ENCODE measurements at places on chromosomes 11 and 22.

DNA sequence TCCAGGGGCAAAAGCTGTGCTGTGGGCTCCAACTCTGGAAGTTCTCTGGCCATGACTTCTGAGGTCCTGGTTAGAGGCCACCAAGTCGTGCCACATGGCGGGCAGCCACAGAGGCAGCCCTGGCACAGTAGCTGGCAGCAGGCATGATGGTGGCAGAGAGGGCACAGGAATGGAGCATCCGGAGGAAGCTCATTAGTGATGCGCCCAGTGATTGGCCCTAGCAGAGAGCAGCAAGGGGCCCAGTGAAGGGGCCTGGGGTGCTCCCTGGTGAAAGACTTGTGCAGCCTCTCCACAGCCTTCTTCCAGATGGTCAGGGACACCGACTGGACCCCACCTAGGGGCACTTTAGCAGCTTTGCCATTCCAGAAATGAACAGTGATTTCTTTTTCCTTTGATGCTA lies 7.0 kb downstream of the C11orf16 start:
- no peak for DNase-seq

- no peak for DNase-seq
Measured at GRCh38 chr11:65871811-65872548, 620 bp downstream of the EFEMP2 start.

DNA sequence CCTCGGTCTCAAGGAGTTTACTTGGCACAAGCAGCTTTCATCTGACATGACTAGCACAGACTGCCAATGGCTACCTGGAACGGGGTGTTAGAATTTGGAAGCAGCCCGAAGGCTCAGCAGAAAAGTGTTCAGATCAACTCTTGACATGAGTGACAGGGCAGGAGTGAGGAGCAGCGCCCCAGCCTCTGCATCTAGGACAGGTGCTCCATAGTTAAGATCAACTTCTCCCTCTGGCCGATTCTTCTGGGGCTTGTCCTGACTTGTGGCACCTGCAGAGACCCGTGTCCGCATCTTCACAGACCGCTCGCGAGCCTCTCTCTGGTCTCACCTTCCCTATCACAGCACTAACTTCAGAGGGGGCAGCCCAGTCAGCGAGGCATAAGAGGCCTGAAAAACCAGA lies 42.5 kb upstream of the CHKA start:
- DNase-seq, result no peak

DNA sequence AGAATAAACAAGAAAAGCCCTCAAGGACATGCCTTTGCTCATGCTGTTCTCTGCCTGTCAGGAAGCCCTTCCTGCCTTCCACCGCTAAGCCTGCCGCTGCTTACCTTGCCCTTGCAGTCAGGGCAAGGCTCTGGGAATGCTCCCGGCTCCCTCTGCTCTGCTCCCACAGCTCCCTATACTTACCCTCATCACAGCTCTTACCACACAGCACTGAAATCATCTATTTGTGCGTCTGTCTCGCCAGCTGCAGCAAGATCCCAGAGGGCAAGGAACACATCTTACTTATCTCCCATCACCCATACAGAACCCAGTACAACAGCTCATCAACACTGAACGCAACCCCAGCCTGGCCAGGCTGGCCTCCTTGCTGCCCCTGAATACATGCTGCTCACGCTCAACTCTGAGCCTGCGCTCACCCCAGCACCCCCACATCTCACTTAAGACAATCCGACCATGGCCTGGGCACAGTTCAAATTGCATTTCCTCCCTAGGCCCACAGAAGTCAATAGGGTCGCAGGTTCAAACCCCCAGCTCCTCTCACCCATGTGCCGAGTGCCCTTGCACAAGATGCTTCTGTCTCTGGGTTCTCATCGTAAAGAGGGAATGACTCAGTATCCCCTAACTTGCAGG lies 161.8 kb downstream of the IGLL1 start:
- DNase-seq, result no peak

GRCh38 chr22:45680932-45681700 lies 9.5 kb downstream of the ATXN10 start:
- DNase-seq, result no peak

GRCh38 chr11:82636615-82637014 lies 97.0 kb downstream of the FAM181B start:
- DNase-seq, result no peak

DNA sequence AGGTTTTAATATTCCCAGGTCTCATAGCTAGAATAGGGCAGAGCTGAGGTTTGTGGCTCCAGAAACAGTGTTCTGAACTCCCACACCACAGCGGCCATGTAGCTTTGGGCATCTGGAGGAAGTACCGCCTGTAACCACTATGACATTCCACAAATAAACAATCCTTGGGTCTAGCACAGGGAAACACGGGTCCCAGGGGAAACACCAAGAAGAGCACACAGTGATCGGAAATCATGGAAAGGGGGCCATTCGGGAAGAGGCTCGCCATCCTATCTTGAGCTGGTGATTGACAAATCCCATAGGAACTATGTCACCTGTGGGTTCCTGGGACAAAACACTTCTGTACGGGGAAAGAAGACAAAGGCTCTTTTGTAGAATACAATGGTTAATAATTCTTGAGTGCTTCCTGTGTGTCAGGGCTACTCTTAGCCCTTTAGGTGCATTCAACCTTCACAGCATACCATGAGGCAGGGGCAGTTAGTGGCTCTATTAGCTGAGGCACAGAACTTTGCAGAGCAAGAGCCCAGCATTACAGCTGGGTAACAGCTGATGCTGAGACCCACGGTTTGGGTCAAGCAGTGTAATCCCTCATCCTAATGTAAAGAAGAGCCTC lies 514.2 kb downstream of the NTM start:
- no peak for DNase-seq

- no peak for DNase-seq
Measured at GRCh38 chr11:1067812-1068496, 6.7 kb upstream of the MUC2 start.

- peak; percentile 48 for DNase-seq
Measured at GRCh38 chr11:76207642-76208401, 1.5 kb upstream of the WNT11 start.

DNA sequence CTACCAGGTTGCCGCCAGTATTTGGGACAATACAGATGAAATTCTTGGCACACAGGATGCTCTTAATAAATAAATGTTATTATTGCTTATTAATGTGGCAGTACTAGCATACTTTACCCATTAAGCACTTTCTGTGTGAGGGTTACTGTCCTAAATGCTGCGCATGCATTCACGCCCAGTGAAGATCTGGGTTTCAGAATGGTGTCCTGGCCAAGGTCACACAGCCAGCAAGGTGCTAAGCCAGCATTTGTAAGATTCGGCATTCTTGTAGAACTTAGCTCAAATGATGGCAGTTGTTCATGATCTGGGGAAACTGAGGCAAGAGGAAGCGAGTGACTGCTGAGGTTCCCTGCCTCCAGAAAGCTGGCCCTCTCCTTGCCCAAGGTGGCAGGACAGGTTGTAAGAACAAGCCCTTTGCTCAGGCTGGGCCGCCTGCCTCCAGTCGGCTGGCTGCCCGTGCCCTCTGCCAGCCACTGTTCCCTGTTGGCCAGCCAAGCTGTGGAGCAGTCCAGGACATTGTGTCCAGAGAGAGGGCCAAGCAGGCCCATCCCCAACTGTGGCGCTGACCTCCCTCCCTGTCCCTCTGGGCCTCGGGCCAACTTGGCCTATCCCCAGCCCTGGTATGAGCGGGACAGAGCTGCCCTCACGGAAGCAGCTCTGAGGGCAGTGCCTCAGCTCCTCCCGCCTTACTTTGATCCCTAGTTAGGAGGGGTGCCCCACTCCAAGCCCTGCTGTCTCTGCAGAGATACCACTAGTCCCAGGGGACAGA lies 28.8 kb downstream of the TOB2 start:
- DNase-seq, result no peak

DNA sequence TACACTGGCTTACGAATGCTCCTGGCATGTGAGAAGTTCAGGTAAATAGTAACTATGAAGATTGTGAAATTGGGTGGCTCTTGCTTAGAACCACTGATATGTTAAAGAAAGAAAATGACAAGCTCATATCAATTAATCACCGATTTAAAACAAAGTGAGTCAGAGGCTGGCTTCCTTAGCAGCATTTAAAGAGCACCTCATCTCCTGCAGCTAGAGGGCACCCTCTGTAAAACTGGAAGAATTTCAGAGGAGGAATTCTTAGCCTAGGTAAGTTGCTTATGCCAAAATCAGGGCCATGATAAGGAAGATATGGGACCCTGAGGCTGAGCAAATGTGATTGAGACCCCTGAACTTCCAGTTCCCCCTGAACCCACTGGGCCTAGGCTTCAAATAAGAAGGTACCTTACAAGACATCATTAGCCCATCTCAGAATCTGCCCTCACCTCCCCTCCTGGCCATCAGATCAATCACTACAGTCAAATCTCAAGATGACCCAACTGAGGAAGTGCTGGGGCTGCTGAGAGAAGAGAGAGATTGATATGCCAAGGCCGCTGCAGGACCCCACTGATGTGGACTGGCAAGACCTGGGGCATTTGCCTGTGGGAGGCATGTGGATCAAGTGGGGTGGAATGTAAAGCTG lies 8.6 kb upstream of the CD3E start:
- no peak for DNase-seq

- DNase-seq, result no peak
Measured at GRCh38 chr11:96228473-96228891, 114.5 kb downstream of the MAML2 start.

- DNase-seq, result no peak
Measured at GRCh38 chr11:65742353-65742752, 21.8 kb upstream of the RNASEH2C start.

GRCh38 chr11:115497303-115497702 lies 6.9 kb downstream of the CADM1 start:
- no peak for DNase-seq

- no peak for DNase-seq
Measured at GRCh38 chr11:104155375-104155774, 8.6 kb downstream of the PDGFD start.

DNA sequence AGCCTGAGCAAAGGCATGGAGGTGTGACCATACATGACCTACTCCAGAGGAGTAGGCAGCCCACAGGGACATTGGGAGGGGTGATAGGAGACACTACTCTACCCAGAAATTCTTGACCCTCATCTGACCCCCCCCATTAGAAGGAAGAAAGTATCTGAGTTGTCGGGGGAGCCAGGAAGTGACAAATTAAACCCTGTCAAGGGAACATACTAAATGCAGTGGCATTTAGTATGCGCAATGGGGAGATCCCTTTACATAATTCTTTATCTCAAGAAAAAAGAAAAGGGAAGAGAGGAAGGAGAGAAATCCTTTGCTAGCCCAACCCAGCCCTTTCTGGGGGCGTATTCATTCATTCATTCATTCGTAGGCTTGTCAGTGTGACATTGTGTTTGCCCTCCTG lies 58.8 kb downstream of the NAV2 start:
- DNase-seq, result no peak

DNA sequence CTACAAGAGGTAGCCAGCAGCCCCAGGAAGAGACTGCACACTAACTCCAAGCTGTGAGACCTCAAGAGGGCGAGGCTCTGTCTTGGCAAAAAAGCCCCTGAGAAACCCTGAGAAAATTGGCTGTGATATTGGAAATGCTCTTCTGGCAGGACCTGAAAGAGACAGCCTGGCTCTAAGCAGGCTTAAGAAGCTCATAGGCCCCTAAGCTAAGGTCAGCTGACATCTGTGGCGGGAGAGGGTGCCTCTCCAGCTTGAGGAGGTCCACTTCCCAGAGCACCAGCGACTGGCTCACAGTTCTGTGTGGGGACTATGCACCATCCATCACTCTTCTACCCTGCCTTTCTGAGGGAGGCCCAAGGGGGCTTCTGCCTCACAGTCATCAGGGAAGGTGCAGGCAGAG lies 12.4 kb downstream of the PLEKHA7 start:
- DNase-seq, result no peak
